NCI-H460 (cell line): ENCODE measurements at places on chromosomes 2 and 18.

GRCh38 chr2:104344985-104345384, 508.9 kb upstream of the POU3F3 start:
- no peak for DNase-seq

GRCh38 chr2:207012461-207012860, 73.1 kb downstream of the CPO start:
- DNase-seq = no peak

- no peak for DNase-seq
Observed at GRCh38 chr18:61732854-61733253, 160.0 kb downstream of the RNF152 start.

DNA sequence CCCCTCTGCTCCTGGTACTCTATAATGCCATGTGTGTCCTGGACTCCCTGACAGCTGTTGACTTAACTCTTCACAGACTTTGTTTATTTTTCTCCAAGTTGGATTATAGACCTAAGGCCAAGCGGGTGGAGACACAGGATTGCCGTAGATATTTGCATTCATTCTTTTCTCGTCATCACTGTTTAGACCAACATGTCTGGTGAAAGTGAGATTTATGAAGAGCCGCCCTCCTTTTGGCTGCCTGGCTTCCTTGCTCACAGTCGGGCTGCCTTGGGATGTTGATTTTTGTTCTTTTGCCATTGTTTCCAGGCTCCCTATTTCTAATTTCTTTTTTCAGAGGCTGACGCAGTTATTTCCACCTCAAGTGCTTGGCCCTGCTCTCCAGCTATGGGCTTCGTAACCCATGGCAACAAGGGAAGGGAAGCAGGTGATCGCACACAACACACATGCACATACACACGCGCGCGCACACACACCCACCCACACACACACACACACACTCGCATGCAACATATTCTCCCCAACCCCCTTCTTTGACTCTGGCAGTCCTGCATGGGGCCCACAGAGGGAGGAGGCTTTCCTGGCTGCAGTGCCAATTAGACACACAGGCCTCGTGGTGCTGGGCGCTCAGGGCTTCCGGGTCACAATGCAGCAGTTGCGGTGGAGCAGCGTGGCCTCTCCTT, 296.5 kb downstream of the MTX2 start:
- no peak for DNase-seq

DNA sequence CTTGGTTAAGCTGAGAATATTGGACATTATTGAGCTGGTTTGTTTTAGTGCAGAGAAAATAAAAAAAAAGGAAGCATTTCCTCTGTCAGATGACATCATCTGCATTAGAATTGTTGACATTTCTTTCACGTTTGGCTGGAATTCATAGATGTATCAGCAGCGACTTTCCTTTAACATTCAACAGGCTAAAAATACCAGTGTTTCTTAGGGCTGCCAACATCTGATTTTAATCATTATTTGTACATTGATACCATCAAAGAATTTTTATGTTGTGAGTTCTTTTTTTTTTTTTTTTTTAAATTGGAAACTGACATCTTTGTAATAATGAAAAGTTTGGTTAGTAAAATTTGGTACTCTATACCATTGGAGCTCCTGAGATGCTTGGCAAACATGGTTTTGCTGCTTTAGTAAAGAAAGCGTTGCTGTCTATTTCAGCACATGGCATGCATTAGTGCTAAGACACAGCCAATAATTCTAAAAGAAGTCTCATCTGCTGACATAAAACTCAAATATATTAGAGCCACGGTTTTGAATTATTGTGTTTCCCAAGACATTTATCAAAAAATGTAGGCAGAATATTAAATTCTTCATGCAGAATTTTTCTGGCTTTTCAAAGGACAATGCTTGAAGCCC, 33.6 kb downstream of the GTF2A1L start:
- no peak for DNase-seq

- no peak for DNase-seq
Observed at GRCh38 chr2:64727013-64727767, 73.5 kb upstream of the SERTAD2 start.

DNA sequence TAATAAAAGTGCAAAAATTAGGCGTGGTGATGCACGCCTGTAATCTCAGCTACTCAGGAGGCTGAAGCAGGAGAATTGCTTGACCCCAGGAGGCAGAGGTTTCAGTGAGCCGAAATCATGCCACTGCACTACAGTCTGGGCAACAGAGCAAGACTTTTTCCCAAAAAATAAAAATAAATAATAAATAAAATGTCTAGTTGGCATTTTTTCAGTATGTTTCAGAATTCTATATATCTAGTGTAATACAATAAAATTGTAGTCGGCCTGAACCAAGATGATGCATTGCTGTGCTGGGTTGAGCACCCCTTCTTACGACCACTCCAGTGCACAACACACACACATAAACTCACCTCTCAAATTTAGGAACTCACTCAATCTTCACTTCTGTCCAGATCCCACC, 108.2 kb downstream of the XIRP2 start:
- DNase-seq = no peak

- no peak for DNase-seq
Observed at GRCh38 chr2:54063967-54064535, 51.4 kb upstream of the ACYP2 start.

- no peak for DNase-seq
Observed at GRCh38 chr18:28030458-28030857, 146.5 kb downstream of the CDH2 start.

GRCh38 chr2:163044114-163044513, 205.5 kb upstream of the KCNH7 start:
- no peak for DNase-seq

DNA sequence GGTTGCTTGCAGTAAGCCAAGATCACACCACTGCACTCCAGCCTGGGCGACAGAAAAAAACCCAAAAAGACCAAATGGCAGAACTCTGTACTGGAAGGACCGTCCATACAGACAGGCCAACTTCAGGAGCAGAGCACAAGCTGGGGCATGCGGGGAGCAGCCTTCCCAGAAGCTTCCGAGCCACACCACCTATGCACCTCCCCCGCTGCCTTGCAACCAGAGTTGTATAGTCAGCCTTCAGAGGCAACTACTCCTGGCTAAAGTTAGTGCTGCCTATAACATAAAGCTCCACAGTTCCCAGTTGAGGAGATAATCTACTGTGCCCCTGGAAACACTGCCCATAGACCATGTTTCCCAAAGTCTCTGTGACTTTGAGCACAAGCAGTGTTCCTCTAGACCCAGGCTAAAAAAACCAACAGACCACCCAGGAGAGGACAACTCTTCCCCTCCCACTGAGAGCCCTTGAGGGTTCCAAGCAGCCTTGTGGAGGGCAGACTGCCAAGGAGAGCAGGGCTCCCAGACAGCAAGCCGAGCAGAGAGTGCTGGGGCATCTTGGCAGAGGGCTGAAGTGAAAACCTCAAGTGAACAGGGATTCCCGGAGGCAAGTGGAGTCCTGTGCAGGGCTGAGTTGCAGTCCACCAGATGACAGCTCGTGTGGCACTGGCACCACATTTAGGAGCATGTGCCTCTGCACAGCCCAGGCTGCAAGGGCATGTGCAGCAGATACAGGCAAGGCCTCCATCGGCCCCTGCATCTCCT, 6.8 kb downstream of the SFT2D3 start:
- DNase-seq = no peak

DNA sequence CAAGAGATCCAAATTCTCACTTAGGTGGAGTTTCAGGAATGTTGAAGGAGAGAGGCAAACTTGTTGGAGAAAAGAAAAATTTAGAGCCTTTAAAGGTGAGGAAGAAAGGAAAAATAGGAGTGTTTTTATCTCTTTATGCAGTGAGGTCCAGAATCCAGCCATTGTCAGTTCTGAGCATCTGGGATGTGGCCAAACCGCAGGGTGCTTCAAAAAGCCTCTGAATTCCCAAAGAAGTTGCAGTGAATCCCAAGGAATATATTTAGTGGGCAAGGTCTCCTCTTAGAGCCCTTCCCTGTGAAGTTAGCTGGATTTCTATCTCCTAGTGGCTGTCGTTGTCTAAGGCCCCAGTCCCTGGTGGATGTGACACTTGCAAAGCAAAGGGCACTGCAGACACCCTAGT, 51.2 kb downstream of the MTCL1 start:
- no peak for DNase-seq

DNA sequence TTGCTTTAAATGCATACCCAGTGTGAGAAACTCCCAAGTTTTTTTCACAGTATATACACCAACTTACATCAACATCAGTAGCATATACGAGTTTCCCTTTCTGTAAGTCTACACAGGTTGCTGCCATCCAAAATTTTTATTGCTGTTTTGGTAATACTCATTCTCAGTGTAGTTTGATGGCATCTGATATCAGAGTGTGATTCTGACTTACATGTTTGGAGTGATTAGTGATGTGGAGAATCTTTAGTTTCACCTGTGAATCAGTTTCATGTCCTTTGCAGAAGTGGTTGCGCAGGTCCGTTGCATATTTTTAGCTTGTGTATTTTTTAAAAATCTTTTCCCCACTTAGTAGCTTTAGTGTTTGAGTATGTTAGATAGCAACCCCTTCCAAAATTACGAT, 50.1 kb downstream of the CCDC74A start:
- no peak for DNase-seq

- DNase-seq = no peak
Observed at GRCh38 chr18:11850821-11851145, 430 bp upstream of the CHMP1B start.

GRCh38 chr2:109158237-109158636, 29.2 kb downstream of the SH3RF3 start:
- no peak for DNase-seq

- peak; percentile 1 for DNase-seq
Observed at GRCh38 chr2:150878356-150878755, 383.3 kb downstream of the RBM43 start.

DNA sequence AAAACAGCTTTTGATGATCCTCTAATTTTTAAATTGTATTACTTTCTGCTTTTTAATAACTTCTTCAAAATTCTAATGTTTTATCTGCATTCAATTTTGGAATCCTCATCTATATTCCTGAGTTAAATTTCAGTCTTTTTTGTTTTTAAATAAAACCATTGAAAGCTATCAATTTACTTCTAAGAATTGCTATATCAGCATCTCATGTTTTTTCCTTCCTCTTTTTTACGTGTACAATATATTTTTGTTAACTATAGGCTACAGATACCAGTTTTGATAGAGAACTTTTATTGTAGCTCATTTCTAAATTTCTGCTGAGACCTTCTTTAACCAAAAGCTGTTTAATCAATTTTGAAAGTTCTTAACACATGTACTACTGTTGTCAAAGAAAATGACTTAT, 84.5 kb downstream of the SS18 start:
- DNase-seq = no peak

DNA sequence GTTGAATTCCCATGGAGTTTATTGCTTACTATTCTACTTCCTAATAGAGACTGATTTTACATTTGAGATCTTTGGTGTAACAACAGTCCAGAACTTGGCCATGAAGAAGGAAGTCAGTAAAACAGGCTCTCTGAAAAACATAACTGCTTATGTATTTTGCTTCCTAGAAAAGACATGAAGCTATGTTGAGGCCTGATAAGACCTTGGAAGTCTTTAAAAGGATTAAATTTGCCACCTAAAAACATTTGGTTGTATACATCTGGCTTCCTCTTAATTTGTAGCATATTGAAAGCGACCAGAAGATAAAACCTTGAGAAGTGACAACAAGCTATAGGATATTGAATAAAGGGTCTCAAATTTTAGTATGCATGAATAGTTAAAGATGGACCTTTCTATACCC, 36.4 kb downstream of the PTRHD1 start:
- DNase-seq = no peak

DNA sequence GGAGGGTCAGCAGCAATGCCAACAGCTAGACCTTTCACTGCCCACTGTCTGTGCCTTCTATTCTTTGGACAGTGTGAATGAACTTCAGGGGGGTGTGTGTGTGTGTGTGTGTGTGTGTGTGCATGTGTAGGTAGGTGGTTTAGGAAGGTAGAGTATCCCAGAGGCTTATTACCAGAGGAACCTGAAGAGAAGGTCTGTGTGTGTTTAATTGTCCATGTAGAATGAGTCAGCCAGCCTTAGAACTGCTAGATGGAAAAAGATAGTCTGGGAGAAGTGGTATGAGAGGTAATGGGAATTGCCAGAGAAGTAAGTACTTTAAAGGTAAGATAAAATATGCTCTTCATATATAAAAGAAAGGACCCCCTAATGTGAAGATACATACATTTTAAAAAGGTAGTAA, 522.2 kb downstream of the PIK3C3 start:
- no peak for DNase-seq

DNA sequence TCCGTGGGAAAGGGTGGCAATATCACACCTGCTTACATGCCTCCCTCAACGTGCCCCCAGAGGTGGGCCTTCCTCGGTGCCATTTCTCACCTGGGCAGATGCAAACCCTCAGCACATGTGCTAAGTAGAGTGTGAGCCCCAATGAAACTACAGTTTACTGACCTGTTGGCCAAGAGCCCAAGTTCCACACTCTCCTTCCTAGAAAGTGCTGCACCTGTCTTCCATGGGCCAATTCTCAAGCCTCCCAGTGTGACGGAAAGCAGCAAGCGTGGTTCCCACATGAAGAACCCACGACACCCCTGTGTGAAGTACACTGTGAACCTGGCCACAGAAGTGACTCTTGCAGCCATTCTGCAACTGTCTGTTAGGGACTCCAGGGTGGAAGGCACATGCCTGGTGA, 73.7 kb downstream of the UXS1 start:
- no peak for DNase-seq

- DNase-seq = no peak
Observed at GRCh38 chr2:231968820-231969219, 7.3 kb downstream of the DIS3L2 start.

DNA sequence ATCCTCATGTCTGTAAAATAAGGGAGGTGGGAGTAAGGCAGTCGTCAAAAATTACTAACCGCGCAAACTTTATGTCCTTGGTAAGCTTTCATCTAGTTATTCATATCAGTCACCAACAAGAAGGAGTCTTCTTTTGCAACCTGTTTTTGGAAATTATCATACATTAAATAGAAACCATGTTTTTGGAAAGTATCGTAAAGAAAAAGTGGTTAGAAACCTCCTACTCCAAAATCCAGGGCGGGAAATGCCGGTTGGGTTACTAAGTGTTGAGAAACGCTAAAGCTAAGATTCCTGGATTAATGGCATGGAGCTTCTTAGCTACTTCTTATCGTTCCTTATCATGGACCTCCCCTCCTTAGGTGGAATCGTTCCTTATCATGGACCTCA, 778 bp downstream of the BBS5 start:
- no peak for DNase-seq

GRCh38 chr2:9263428-9263827, 56.8 kb downstream of the ASAP2 start:
- DNase-seq = no peak

DNA sequence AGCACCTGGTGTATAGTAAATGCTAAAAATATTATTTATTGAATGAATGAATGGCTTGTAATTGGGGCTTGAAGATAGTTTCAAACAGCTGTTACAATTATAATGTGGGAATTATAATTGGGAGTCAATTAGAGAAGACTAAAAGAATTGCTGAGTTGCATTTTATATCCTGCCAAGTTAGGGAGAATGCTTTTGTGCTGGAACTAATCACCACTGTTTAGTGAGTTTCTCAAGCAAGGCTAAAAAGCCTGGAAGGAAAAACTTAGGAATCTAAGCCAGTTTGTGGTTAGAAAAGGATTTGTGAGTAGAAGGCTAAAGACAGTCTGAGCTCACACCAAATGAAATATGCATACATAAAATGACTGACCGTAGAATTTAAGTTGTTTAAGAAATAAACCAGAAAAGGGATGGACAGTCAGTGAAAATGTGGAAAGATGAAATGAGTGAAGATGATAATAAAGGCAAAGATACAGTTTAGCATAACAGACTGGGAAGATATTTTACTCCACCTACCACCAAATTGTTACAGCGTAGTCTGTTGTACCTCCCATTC, 647.7 kb upstream of the FSHR start:
- DNase-seq = no peak
